MM.1S (cell line): ENCODE measurements at places on chromosomes 12 and 14.

- no peak for DNase-seq
These were observed 44.7 kb downstream of the ZFYVE1 start for GRCh38 chr14:72982146-72982708.

- no peak for DNase-seq
These were observed 873.5 kb downstream of the DIO2 start for GRCh38 chr14:79337761-79338160.

GRCh38 chr14:26596543-26597061 lies 1.2 kb downstream of the NOVA1 start:
- DNase-seq = no peak

DNA sequence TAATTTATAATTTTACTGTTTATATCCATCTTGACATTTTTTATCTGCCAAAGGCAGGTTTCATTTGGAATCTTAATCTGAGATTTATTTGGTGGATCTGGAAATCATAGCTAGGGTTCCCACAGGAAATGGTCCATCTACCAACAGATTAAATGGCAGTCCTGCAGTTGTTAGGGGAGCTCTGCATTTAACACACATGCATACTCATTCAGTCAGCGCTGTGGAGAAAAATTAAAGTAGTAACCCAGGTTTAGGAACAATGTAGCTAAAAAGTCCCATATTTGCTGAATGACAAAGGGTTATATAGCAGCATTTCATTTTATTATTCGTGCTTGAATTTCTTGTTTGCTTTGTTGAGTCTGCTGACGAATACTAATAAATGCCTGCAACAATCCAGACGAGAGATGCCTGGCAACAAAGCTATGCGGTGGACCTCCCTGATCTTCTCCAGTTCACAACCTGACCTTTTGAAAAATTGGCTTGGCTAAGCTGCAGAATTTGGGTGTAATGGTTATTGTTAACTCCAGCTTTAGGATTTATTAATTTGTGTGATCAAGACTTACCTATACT lies 59.8 kb downstream of the MIPOL1 start:
- no peak for DNase-seq

DNA sequence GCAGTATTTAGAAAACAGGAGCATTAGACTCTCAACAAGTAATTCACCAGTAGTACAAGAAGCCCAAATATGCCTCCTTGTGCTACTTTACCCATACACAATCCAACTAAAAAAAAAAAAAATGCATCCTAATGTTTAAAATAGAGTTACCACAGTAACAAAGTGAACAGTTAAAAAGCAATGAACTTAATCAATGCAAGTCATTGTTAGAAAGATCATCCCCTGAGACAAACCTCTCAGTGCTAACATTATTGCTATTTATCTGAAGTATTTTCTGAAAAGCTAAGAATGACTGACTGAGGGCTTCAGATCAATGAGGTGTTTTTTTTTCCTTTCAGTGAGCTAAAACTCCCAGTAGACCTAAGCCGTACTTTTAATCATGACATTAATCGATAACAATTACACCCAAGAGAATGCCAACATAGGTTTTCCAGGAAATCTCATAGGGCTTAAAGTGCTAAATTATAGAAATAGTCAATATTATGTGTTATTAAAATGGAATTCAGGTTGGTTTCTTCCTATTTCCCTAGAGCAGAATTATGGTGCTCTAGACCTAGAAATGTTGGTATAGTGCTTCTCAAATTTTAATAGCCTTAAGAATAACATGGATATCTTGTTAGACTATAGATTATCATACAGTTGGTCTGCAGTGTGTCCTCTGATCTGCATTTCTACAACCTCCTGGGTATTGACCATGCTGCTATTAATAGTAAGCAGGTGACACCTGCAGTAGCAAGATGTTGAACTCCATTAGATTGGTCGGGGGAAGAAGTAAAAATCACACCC lies 123.0 kb downstream of the PRKD1 start:
- no peak for DNase-seq

DNA sequence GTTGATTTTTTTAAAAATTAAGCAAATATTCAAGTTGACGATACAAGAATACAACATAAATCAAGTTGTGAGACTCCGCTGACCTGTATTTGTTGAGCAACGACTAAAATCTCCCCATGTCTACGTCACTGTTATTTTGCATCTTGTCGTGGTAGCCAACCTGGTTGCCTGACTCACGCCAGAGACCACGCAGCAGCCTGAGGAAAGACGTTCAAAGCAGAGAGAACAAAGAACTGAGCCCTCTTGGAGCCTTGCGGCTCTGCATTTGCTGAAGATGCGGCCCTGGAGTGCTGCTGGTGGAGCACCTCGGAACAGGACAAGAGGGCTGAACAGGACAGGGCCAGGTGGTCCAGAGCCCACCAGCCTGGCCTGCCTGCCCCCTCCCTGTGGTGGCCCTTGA lies 21.4 kb upstream of the DIO3 start:
- DNase-seq = no peak

DNA sequence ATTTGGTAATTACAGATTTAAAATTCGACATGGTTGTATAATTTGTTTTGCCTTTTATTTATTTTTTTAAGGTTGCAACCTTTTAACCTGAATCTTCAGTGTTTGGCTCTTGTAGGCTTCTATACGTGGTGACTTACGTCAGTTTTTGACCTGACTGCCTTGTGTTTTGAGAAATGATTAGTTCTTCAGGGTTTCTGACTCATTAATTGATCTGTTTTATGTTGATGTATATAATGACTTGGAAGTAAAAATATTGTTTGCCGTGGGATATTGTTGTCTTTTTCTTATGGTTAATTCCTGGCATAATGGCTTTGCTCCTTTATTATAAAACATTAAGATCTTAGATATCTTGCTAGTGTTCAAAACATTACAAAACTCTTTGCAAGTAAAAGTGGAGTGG lies 2.5 kb downstream of the RASSF8 start:
- no peak for DNase-seq

GRCh38 chr12:116916714-116917114 lies 6.0 kb downstream of the FBXW8 start:
- peak; percentile 66 for DNase-seq

DNA sequence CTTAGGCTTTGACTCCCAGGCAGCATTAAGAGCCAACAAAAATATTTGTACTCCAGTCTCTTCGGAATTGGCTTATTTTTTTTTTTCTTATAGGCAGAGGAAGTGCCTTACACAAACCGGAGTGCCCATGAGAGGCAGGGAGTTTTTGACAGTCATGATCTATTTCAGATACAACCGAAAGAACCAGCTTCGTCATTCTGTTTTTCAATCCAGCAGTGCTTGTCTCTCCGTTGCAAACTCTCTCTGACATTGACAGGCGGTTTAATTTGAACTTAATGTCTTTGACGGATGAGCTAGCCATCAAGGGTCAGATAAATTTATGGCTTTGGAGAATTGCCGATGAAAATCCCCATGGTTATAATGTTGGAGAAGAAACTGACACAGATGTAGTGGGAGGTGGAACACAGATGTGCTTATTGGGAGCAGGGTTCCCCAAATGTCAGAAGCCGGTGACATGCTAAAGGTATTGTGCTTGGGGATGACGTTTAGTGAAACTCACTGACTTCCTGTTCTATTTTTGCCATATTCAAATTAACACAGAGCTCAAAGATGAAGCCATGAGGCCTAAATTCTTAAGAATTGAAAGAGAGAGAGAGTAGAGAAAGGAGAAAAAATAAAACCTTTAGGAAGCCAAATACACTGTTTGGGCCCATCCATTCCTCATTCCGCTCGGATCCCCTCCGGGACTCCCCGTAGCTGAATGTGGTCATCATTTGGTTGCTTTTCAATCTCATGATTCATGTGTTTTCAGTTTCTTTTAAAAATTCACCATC lies 59.7 kb downstream of the PLXNC1 start:
- DNase-seq = peak; percentile 90

DNA sequence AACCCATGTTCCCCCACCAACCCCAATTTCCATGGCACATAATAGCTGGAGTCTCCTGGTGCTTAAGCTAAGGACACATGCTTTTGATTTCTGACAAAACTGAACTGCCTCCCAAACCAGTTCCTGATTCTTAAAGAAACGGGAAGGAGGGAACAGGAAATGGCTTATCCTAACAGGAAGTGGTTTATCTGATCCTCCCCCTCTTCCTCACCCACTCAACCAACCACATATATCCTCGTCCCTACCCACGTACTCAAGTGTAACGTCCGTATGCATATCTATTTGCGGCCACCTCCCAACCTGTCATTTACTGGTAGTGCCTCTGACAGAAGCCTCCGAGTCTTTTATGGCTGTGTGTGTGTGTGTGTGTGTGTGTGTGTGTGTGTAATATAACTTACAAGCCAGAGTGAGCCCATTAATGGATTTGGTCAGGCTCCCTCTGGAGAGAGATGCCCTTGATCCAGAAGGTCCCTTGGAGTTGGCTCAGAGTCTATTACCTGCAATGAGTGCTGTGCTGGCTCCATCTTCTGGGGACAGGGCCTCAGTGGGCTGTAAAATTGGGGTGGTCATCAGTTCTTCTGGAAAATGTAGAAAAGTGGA lies 7.7 kb downstream of the DAZAP2 start:
- DNase-seq = no peak

DNA sequence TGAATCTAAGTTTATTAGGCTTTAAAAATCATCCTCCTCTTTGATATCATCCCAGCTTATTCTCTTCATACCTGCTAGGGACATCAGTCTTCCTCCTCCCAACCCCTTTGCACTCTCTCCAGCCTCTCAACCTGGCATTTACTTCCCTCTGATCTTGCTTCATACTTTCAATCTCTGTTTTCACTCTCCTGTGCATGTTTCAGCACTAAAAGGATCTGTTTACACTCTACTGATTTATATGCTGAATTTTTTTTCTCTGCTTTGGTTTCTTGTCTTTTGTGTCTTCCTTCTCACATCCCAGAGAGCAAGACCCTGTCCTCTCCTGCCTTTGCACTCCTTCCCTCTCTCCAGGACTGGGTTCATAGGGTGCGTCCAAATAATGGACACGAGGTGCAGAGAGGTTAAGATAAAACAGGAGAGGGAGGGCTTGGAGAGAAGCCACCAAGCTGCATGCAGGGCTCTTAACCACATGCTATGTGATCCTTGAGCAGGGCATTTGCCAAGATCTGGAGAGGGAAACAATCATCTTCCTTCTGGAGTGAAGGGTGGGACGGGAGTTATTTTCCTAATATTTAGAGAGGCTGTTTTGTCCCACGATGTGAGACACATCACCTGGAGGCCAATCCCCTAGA lies 3.0 kb upstream of the CISTR start:
- no peak for DNase-seq

GRCh38 chr12:77064896-77065360 lies 441 bp downstream of the E2F7 start:
- DNase-seq = peak; percentile 23

DNA sequence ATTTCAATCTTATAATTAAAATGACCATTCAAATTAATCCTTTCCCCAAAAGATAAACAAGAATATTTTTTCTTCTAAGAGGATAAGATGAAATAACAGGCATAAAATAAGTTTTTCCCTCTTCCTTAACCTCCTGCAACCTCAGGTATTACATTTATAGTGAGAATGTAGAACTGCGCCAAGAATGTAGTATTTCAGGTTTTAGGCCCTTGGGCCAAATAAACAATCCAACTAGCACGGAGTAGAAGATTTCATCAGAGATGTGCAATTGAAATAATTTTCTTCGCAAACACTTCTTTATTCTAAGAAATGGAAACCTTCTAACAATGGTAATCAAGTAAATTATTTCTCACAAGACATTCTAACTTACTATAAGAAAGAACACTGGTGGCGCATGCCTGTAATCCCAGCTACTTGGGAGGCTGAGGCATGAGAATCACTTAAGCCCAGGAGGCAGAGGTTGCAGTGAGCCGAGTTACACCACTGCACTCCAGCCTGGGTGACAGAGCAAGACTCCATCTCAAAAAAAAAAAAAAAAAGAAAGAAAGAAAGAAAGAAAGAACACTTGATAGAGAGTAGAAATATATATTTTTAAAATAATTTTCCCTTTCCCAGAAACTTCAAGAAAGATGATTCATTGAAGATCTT lies 100.8 kb downstream of the TAOK3 start:
- DNase-seq = no peak

GRCh38 chr14:64841772-64842750 lies 37.6 kb downstream of the SPTB start:
- no peak for DNase-seq

- no peak for DNase-seq
These were observed 70.5 kb downstream of the VRK1 start for GRCh38 chr14:96867634-96868033.

DNA sequence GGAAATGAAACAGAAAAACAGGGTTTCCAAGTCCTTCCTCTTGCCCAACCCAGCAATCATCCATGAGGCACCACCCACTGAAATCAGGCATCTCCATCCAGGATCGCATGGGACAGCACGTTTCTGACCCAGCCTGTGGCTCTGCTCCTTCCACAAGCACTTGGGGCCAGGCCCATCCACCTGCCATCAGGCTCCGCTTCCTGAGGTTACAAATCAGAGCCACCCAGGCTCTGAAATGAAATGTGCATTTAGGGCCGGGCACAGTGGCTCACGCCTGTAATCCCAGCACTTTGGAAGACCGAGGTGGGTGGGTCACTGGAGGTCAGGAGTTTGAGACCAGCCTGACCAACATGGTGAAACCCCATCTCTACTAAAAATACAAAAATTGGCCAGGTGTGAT lies 717 bp upstream of the KRT78 start:
- no peak for DNase-seq

- peak; percentile 10 for DNase-seq
These were observed 53.6 kb downstream of the AKAP6 start for GRCh38 chr14:32382704-32383103.

DNA sequence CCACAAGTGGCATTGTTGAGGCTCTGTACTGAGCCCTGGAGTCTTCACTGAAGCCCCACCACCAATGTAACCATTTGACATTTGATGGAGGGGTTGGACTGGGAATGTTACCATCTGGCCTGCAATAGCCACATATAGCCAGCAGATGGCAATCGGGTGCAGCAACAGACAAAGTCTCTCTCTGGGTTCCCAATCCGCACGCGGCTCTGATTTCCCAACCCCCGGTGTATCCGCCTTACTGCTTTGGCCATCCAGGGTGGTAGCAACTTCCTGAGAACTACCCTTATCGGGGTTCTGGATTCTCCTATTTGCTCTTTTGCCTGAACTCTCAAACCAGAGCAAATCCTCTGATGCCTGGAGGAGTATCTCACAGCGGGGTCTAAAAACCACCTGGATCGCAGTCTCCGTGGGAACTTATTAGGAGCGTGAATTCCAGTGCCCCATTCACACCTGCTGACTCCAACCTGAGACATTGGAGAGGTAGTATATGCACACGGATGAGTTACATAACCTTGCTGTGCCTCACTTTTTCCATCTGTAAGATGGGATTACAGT lies 14.2 kb downstream of the VRTN start:
- peak; percentile 27 for DNase-seq
